ENCODE measurements at places on chromosomes 12 and 14. TPM values are rescaled to one million over a fixed set of nuclear protein-coding genes. Genes with fewer than 3 reads are reported as not detected.

SYNDIG1L gene
- not detected for total RNA-seq

DHH gene
- total RNA-seq, result 0.15 TPM

CLEC4C gene
- total RNA-seq, result not detected

CCDC175 gene
- total RNA-seq, result not detected

LRRC9 gene
- total RNA-seq, result not detected

TSPAN8 gene
- total RNA-seq, result not detected

ART4 gene
- total RNA-seq, result not detected

PLBD2 gene
- total RNA-seq, result 12.5 TPM

NRIP2 gene
- total RNA-seq, result not detected

C3AR1 gene
- 9.3 TPM for total RNA-seq

PLEK2 gene
- 0.44 TPM for total RNA-seq

TMCC3 gene
- 0.29 TPM for total RNA-seq

AICDA gene
- not detected for total RNA-seq

CD163L1 gene
- not detected for total RNA-seq

IGFBP6 gene
- total RNA-seq, result 3.9 TPM

RIMKLB gene
- total RNA-seq, result 1.1 TPM

GAS2L3 gene
- total RNA-seq, result 3.8 TPM

NINJ2 gene
- total RNA-seq, result 6.8 TPM

RNASE2 gene
- total RNA-seq, result not detected

PPFIBP1 gene
- total RNA-seq, result 23.2 TPM

IFNG gene
- total RNA-seq, result 117 TPM

TAS2R19 gene
- 2.0 TPM for total RNA-seq

AKT1 gene
- total RNA-seq, result 178 TPM

SMCO2 gene
- total RNA-seq, result 0.91 TPM

IAPP gene
- total RNA-seq, result not detected

OTUB2 gene
- total RNA-seq, result 3.4 TPM

APOF gene
- not detected for total RNA-seq

SYCP3 gene
- 0.93 TPM for total RNA-seq

SYT1 gene
- total RNA-seq, result not detected

RHOJ gene
- not detected for total RNA-seq

ZFYVE1 gene
- total RNA-seq, result 14.7 TPM

KCNC2 gene
- not detected for total RNA-seq

CLEC14A gene
- total RNA-seq, result not detected

ACVRL1 gene
- not detected for total RNA-seq

RNASE3 gene
- not detected for total RNA-seq

KLRB1 gene
- total RNA-seq, result 30.2 TPM

SLC8A3 gene
- total RNA-seq, result not detected

RAD9B gene
- 2.2 TPM for total RNA-seq

TAS2R20 gene
- total RNA-seq, result 1.5 TPM

AGAP2 gene
- total RNA-seq, result 70.7 TPM

GZMH gene
- 35.8 TPM for total RNA-seq

TDRD9 gene
- total RNA-seq, result 1.2 TPM
